Sigmoid colon (tissue), 7 donors: ENCODE measurements at places on chromosomes 2 and 18. TPM values are rescaled to one million over a fixed set of nuclear protein-coding genes. Genes with fewer than 3 reads are reported as not detected.

Gene SNORC
- 8.8 TPM for polyA plus RNA-seq

Gene GRB14
- 2.4 TPM for polyA plus RNA-seq

Gene SIX2
- polyA plus RNA-seq: not detected

Gene HRH4
- polyA plus RNA-seq: 0.01 TPM

Gene MRPL19
- polyA plus RNA-seq: 49.5 TPM

Gene SPC25
- 8.7 TPM for polyA plus RNA-seq

Gene SERPINB2
- polyA plus RNA-seq: 0.10 TPM

Gene RANBP2
- polyA plus RNA-seq: 5.4 TPM

Gene C2orf72
- polyA plus RNA-seq: 18.5 TPM

Gene FSIP2
- polyA plus RNA-seq: 2.5 TPM

Gene RAB12
- 9.2 TPM for polyA plus RNA-seq

Gene CXCR1
- polyA plus RNA-seq: 1.2 TPM

Gene DARS1
- 45.5 TPM for polyA plus RNA-seq

Gene GYPC
- 18.0 TPM for polyA plus RNA-seq

Gene NCL
- 273 TPM for polyA plus RNA-seq

Gene GGCX
- polyA plus RNA-seq: 3.6 TPM

Gene SERPINB10
- polyA plus RNA-seq: not detected

Gene POTEC
- polyA plus RNA-seq: not detected

Gene MOCOS
- 1.8 TPM for polyA plus RNA-seq

Gene NCKAP5
- polyA plus RNA-seq: 3.7 TPM

Gene POU3F3
- not detected for polyA plus RNA-seq

Gene APOB
- polyA plus RNA-seq: 0.12 TPM
